CD4-positive, alpha-beta T cell treated with Interleukin-15 for 4 hours (primary cell): ENCODE measurements at places on chromosomes 3 and 15.

DNA sequence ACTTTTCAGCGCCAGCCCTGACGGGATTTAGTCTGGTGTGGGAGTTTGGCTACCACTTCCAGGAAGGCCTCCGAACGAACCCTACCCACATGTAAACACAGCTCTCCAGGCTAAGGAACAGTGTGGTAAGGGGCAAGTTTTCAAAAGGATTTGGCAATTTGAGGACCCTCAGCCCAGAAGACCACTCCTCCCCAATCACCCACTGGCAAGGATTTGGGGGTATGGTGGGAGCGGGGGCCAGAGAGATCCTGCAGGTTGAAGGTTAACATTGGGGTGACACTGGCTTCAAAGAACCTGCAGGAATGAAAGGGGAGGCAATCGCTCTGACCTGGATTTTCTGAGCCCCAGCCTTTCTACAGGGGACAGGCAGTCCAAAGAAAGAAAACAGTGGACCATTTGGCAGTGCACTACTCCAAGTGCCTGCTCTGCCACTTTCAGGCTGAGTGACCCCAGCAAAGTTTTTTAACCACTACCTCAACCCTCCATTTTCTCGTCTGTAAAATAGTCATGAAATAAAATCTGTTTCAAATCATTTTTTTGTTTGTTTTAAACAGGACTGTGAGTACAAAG, 34.5 kb downstream of the ZIC4 start:
- no peak for DNase-seq

GRCh38 chr15:31606194-31606669, 279.6 kb downstream of the KLF13 start:
- no peak for DNase-seq

DNA sequence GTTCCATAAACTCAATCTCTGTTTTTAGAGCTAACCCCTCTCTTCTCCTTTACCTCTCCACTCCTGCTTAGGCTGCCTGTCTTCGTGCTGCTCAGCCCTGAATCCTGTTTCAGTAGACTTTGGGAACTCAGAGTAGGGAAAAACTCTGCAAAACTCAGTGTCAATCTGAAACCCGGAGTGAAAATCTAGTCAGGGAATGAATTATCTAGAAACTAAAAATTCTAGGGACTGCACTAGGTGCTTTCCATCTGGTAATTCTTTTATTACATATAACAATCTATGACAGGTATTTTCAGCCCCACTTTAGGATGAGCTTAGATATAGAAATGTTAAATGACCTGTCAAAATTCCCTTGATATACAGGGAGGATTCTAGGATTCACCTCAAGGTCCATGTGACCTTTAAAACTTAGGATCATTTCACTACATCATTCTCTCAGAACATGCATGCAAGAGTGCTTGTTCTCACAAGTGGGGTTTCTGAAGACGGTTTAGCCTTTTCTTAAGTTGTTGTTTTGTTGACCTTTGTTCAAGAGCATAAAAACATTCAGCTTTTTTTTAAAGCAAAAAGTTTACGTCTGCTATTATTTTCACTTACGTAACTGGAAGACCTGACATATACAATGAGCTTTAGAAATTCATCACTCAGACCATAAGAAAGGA, 108.2 kb upstream of the MBNL1 start:
- DNase-seq, result no peak

DNA sequence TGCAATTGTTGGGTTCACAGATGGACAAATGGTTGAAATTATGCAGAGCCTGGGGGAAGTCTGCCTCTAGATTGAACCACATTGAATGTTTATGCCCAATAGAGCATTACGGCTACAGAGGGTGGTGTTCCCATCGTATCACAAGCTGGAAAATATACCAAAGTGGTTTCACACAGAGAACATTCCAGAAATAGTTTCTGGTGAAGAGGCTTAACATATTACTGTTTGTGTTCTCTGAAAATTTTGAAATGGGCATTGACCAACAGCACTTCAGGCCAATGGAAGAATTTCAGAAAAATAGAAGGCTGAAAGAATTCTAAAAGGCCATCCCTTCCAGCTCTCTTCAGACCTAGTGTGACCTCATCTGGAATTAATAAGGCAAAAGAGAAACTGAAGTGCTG, 203.9 kb downstream of the NEK10 start:
- DNase-seq, result no peak

- DNase-seq, result no peak
Measured at GRCh38 chr15:85404918-85405866, 24.8 kb downstream of the AKAP13 start.

GRCh38 chr3:157063926-157064325, 96.0 kb downstream of the CCNL1 start:
- no peak for DNase-seq

DNA sequence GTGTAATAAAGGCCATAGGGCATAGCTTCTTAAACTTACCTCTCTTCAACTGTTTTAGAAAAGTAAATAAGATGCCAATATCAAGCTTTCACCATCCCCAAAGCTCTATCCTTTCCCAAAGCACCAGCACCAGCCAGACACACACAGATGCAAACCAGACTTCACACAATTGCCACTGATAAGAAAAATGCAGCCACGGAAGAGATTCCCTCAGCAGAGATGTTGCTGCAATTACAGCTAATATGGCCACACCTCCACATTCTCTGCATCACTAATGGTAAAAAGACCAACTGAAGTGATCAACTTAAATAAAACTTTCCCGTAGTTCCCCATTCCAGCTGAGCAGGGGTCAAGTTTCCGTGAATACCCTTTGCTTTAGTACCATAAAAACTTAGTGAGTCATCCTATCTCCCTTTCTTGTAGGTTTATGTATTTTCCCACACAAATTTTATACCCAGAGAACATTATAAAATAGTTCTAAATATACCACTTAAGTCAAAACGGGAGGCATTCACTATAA, 64.4 kb downstream of the SLC9A9 start:
- no peak for DNase-seq
